ENCODE measurements at places on chromosomes 12 and 14.

DNA sequence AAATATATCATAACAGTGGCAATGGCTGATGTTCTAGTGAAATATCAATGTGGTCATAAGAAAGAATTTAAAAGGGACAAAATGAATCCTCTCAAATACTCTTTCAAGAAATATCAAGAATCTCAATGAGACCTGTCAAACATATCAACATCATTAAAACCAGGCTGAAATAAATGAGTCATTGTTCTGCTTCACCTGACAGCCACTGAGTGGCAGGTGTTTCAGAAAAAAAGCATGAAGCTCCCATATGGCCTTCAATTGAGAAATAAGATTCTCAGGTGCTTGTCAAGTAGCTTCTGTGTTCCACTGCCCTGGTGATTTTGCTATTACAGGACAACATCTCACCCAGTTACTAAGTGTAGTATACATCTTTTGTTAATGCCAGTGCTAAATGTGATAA, 21.5 kb downstream of the ANAPC5 start:
- DNase-seq, result no peak

GRCh38 chr14:60184146-60184904, 19.1 kb upstream of the DHRS7 start:
- peak; percentile 75 for DNase-seq

DNA sequence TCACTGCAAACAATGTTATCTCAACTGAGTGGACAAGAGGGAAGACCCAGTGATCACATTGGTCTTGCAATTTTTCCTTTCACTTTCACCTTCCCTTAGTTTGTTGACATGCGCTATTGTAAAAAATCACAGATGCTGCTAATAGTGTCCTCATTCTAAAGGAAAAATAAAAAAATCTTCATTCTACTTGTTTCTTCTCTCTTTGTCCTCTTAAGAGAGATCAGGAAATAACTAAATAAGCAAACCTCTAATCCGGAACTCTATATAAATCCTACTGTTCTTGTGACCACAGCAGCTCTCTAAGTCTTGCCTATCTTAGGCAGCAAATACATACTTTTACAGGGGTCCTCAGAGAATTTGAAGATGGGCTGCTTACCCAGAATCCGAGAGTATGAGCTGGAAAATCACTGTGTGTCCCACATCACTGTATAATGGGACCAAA, 257.7 kb downstream of the NAV3 start:
- DNase-seq, result no peak

DNA sequence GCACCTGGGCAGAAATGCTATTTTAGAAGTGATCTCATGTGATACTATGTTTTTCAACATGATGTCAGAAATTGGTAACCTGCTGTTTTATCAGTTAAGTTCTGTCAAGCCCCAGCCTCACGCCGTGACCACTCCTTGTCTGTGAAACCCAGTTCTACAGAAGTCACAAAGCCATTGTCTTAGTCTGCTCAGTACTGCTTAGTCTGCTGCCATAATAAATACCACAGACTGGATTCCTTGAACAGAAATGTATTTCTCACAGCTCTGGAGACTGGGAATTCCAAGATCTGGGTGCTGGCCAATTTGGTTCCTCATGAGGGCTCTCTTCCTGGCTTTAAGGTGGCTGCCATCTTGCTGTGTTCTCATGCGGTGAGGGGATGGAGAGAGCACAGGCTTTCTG, 176.9 kb downstream of the PRKCH start:
- no peak for DNase-seq

GRCh38 chr12:92639017-92639416, 63.8 kb upstream of the PLEKHG7 start:
- DNase-seq, result no peak

- no peak for DNase-seq
Observed at GRCh38 chr12:50477241-50477832, 27.4 kb upstream of the DIP2B start.

DNA sequence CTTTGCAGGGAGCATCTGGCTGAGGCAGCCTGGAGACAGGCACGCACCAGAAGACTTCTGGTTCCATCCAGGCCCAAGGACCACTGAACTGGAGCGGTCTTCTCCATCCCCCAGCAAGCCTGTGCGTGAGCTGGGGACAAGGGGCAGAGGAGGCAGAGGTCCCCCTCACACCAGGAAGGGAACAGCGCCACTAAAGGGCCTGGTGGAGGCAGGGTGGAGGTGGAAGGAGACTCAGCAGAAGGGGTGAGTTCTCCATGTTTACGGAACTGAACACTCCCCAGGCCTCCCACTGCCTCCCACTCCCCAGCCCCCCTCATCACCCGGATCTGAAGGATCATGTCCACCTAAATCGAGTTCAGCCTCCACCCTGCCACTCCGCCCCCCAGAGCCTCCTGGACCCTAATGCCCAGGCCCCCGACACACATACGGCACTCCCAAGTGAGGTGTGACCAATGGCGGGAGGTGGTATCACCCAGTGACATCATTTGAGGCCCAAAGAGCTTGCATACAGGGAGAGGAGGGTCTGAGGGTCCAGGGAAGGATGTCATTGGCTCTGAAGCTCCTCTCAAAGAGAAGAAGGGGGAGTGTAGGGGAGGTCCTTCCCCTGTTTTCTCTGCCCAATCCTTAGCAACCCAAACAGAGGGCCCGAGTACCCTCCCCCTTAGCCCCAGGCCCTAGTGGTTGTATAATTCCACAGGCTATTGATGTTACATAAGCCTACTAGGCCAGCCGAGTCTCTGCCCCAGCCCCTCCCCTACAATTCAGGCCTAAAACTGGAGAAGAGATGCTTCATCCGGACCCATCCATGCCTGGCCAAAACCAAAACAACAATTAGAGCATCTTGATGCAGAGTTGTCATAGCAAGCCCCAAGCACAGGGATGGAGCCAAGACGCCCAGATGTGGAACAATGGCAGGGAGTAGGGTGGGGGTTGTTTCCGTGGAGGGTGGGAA, 1.0 kb downstream of the FAIM2 start:
- no peak for DNase-seq

- no peak for DNase-seq
Observed at GRCh38 chr12:49541911-49542505, 3.2 kb downstream of the KCNH3 start.

DNA sequence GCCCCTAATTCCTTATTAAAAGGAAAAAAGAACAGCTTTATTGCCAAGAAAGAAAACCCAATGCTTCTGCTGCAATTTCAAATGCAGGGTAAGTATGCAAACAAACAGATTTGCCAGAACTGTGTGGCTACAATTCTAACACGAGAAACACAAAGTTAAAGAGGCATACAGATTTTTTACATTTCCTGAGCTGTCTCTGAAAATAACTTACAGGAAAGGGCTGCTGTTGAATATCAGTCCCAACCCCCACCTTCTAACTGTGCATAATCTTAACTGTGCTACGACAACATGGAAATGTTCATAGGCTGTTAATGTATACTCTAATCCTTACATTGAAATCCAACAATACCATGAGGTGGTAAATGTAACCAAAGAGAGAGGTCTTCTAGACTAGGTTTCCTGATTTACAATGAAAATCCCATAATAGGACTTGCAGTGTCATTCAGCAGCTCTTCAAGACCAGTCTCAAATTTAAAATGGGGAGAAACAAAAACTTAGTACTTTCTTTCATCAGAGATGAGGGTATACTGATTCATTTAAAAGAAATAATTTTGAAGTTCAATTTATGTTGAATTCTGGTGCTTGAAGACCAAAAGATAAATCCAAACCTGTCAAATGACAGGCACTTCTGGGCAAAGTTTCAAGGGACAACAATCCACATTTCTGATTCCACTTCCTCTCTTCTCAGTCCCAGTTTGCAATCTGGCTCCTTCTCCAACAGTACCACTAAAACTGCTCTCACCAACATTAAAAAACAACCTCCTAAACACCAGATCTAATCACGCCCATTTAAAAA, 14.4 kb downstream of the FGD6 start:
- DNase-seq, result no peak

- DNase-seq, result no peak
Observed at GRCh38 chr12:104641862-104642261, 185.1 kb downstream of the CHST11 start.

- no peak for DNase-seq
Observed at GRCh38 chr14:64771161-64771560, 66.9 kb downstream of the PLEKHG3 start.

- DNase-seq, result no peak
Observed at GRCh38 chr14:93047661-93048060, 68.1 kb downstream of the ITPK1 start.

- DNase-seq, result no peak
Observed at GRCh38 chr12:8096281-8096915, 14.3 kb downstream of the NECAP1 start.

DNA sequence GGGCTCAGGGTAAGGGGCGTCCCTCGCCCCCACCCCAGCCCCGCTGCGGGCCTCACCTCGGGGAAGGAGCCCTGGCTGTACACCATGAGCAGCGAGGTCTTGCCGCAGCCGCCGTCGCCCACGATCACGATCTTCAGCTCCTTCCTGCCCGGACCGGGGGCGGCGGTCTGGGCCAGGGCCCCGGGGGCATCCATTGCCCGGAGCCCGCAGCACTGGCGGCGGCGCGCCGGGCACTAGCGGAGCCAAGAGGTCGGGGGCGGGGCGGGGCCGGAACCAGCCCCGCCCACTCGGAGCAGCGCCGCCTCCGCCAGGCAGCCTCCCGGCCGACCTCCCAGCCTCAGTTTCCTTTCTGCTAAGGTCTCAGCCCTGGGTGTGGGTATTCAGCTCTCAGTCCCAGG, at the start of gene RHOF:
Gene RHOF (minus strand): TSS at position 249 of the 398 bp plus-strand sequence. CDS start 55 bp downstream, at position 194.
- DNase-seq, result no peak

- DNase-seq, result no peak
Observed at GRCh38 chr14:48546996-48547395, 871.6 kb upstream of the MDGA2 start.

DNA sequence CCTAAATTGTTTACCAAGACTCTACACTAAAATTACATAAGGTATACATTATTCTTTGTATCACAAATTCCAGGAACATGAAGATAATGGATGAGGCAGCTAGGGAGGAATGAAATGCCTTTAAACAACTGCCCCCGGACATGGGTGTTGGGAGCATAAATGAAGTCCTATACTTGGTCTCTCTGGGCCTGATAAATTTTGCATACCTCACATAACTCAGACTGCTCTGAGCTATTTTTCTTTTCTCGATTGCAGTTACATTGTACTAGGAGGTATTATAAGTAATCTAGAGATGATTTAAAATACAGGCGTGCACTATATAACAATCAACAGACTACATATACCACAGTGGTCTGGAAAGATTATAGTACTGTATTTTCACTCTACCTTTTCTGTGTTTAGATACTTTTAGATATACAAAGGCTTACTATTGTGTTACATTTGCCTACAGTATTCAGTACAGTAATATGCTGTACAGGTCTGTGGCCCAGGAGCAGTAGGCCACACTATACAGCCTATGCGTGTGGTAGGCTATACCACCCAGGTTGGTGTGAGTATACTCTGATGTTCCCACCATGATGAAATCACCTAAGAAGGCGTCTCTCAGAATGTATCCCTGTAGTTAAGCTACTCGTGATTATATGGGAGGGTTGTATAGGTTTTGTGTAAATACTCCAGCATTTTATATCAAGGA, 14.3 kb downstream of the FNTB start:
- no peak for DNase-seq

DNA sequence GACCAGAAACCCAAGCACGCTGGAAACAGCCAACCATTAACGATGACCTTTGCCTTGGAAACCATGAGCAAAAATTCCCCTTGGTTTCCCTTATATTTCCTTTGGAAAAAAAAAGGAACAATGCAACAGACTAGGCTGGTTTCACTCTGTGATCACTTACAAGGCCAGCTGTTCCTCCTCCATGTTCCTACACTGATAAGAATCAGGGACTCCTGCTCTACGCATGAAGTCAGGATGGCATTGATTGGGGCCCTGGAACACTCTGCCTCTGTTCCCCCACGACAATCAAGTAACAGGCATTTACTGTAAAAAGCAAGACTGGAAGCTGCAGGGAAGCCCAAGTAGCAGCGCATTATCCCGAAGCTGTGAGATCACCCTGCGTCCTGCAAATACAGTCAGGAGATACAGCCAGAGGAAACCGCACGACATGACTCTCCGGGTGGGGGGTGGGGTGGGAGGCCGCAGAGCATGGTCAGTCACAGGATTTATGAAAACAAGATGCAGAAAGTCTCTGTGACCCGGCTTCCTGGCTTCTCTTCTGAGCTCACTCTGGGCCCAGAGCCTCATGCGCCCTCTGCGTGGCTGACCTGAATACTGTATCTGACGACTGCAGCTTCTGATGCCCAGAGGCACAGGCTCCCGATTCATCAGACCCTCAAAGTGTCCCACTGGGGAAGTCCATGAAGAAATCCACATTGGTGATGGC, 31.1 kb downstream of the SSH1 start:
- DNase-seq, result no peak

DNA sequence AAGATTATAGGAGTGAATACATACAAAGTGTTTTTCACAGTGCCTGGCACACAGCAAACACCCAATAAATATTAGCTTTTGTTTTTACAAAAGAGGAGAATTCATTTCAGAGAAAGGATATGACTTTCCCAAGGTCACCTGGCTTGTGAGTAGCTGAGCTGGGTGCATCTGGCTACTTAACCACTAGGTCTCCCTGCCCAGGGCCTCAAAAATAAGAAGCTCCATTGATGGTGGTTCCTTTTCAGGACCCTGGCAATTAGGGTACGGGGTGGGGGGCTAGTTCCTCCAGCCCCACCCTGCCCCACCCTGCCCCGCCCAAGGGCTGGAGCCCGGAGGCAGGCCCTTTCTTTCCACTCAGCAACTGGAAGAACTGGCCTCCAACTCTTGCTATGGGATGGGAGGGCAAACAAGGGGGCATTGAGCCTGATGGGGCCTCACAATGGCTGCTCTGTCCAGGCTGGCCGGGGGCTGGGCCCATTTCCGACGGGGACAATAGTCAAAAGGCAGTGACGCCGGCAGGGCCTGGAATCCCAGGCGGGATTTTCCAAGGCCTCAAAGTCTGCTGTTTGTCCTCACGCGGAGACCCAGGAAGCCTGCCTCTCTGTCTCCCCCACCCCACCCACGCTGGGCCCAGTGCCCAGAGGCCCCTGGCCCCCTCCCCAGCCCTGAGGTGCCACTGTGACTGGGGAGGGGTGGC, 8.2 kb upstream of the ATG101 start:
- no peak for DNase-seq

DNA sequence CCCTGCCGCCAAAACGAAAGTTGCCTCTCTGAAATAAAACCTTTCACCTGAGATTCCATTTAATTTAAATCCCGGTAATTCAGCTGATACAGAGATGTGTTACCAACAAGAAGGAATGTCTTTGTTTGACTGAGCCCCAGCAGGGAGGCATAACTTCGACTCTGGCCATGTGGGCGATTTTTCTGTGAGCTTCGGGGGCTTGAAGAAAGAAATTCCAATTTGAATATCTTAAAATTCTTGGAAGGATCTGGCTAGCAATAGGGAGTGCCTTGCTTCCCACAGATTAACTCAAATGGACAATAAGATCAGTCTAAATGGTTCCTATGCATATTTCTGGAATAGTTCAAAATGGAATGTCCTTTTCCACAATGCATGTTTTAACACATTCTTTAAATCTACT, 252.5 kb upstream of the TMPO start:
- DNase-seq, result no peak

DNA sequence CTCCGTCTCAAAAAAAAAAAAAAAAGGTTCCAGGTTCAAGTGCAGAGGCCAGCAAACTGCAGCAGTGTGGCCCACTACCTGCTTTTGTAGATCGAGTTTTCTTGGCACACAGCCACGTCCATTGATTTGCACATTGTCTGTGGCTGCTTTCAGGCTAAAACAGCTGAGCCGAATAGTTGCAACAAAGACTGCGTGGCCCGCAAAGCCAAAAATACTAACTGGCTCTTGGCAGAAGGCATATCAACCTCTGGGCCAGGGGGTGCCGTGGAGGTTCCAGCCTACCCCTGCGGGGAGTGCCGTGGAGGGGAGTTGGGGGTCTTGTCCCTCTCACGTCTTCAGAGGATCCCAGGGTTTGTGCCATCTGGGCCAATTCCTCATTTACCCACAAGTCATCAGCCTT, 170.1 kb downstream of the ADGRD1 start:
- DNase-seq, result no peak

- peak; percentile 77 for DNase-seq
Observed at GRCh38 chr12:6867413-6868210, at the start of gene TPI1. TPI1 (plus strand) TSS chr12:6867531; CDS start chr12:6867567, 36 bp downstream.
